ENCODE measurements at places on chromosomes 3 and 15.
A peak's percentile ranks its signal among the peaks of the same experiment; 100 is the strongest.

DNA sequence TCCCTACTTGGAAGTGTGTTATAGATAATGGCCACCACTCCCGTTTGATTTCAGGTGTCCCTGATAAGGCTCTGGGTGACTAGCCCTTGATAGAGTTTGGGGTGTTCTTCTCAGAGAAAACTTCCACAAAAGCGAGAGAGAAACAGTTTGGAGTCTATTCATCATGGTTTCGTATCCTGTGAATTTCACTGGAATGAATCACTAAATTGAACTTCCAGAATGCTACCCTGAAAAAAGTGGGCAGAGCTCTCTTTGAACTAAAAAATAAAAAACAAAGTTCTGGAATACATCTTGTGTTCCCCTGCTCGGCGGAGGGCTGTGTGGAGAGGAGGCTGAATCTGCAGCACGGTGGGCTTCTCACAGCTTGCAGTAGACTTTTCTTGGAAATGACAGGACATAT lies 52.8 kb upstream of the FAM98B start:
- no peak for DNase-seq

DNA sequence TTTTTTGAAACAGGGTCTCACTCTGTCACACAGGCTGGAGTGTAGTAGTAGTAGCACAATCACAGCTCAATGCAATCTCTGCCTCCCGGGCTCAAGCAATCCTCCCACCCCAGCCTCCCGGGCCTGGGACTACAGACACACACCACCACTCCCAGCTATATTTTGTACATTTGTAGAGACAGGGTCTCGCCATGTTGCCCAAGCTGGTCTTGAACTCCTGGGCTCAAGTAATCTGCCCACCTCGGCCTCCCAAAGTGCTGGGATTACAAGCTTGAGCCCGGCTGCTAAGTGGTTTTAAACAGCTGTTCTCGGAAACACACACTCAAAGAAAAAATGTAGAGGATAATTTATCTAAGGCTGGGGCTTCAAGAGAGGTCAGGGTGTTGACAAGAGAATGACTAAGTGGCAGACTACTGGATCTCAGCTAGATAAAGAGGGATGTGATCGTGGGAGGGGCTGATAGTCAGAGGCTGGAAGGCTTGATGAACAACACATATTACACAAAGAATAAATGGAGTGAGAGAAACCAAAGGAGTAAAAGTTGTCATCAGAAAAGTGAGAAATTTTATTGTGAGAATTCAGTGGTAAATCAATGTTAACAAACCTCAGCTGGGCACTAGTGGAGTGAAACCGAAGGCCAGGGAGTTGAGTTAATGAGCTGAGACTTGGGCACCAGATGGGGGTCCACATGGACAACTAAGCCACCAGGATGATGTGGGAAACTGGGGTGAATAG lies 6.7 kb downstream of the CCR5AS start:
- DNase-seq: no peak

GRCh38 chr3:30286811-30287210 lies 319.6 kb upstream of the TGFBR2 start:
- no peak for DNase-seq

GRCh38 chr3:153051427-153052095 lies 110.5 kb upstream of the RAP2B start:
- DNase-seq: no peak

DNA sequence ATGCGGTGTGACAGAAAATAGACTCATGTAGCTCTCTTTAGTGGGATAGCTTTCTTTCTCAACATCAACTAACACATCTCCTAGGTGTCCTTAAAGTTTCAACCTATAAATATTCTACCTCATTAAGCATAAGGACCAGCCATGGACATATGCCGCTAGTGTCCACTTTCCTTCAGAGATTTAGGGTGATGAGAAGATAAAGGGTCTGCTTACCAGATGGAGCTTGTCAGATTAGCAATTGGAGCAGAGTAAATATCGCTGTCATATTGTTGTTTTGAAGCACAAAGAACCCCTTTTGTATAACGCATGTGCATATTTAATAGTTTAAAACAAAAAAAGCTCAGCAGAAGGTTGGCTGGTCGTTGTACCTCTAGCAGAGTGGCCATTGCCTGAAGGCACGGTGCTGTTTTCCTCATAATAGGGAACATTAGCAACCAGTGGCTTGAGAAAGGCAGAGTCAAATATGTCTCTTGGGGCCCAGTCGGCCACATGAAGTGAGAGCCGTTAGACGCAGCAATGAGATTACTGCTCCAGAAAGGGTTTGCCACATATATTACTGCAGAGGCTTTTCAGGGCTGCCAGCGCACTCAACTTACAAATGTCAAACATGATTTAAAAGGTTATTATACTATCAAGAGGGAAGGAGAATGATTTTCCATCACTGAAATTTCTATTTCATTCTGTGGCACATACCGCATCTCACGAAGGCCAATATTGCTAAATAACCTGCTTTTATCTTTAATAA lies 264.2 kb downstream of the ROBO2 start:
- DNase-seq: no peak

GRCh38 chr3:40920041-40920440 lies 279.3 kb upstream of the CTNNB1 start:
- DNase-seq: peak; percentile 18

GRCh38 chr15:88378188-88378637 lies 89.0 kb downstream of the MRPL46 start:
- no peak for DNase-seq

- peak; percentile 66 for DNase-seq
Measured at GRCh38 chr15:74768771-74769342, 13.0 kb upstream of the CSK start.

- DNase-seq: no peak
Measured at GRCh38 chr3:5441401-5441800, 253.9 kb downstream of the EDEM1 start.

- DNase-seq: peak; percentile 61
Measured at GRCh38 chr15:52370010-52370409, 74.4 kb upstream of the MYO5C start.

DNA sequence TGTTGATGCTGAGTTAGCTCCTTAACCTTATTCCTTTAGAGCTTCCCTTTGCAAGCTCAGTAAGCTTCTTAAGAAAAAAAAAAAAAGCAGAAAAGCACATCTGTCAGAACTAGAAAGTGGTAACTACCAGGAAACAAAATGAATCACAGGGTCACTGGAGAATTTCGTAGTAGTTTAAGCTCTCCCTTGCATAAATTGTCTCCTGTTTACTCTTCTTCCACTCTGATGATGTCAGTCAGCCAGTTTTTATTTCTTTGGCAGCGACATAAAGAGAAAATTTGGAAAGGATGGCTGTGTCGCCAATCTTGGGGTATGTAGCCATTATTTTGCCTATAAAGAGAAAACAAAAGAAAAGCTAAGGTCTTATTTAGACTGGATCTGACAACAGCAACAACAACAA lies 3.2 kb upstream of the GABRR3 start:
- no peak for DNase-seq

GRCh38 chr3:16033889-16034687 lies 140.4 kb upstream of the GALNT15 start:
- DNase-seq: no peak

- peak; percentile 70 for DNase-seq
Measured at GRCh38 chr3:193831495-193832455, 238.8 kb downstream of the OPA1 start.

GRCh38 chr15:62393196-62393595 lies 228.1 kb upstream of the C2CD4B start:
- DNase-seq: no peak

- DNase-seq: no peak
Measured at GRCh38 chr3:150723946-150724345, 20.2 kb upstream of the ERICH6 start.

Data from GM12865 (cell line).